Hypothalamus (tissue), 51 donors: ENCODE measurements at places on chromosomes 2 and 18.

GRCh38 chr2:176758426-176758825 lies 454.2 kb upstream of the HNRNPA3 start:
- DNase-seq = no peak

GRCh38 chr18:35732636-35733035 lies 151.1 kb downstream of the GALNT1 start:
- DNase-seq = no peak

DNA sequence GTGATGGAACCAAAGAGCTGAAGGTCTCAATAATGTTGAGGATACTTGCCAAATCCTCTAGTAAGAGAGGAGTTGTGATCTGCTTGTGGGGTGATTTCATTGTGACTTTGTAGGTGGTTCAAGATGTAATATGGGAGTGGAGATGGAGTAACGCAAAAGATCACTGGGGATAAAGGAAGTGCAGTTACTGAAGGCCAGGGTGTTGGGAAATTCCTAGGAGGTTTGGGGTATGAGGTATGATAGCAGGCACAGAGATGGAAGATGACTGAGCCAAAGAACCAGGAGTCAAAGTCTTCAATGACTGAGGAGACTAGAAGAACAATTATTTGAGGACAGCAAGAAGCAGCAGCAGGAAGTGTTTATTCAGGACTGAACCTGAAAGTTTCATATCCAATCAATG lies 222.6 kb downstream of the NCKAP5 start:
- DNase-seq = no peak

- DNase-seq = no peak
These were observed 512 bp downstream of the FAP start for GRCh38 chr2:162242586-162243280.

DNA sequence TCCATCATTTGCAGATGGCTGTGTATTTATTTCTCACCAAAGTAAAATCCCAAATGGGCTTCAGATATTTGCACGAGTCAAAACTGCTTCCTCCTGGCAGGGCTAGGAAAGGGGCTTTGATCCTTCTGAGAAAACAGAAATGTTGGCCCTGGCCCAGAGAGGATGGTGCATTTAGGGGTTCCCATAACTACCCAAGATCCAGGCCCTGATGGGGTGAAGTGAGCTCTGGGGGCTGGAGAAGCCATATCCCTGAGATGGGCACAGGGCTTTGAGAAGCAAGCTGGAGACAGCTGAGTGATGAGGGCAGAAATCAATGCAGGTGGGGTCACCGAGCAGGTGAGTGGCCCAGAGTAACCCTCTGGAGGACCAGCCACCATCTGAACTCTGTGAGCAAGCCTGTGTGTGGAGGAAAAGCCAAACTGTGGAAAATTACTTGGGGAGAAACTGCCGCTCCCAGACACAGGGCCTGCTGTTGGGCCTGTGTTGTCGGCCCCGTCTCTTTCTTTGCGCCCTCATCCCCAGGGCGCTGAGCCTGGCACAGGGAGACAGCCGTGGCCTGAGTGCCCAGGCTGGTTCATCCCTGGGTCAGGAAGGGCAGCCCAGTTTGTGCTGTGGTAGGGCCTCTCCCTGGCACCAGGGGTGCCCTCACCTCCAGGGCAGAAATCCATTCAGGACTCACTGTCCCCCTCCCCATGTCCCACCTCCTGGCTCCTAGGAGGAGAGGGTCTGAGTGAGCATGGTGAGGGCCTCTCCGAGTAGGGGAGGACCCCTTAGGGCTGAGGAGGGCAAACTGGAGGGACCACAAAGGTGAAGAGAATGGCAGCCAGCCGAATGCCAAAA lies 167.8 kb upstream of the HAAO start:
- no peak for DNase-seq

- DNase-seq = no peak
These were observed 52.1 kb downstream of the COPS8 start for GRCh38 chr2:237137626-237138323.

GRCh38 chr2:206305523-206306245 lies 31.2 kb downstream of the ZDBF2 start:
- no peak for DNase-seq
